Foreskin keratinocyte (primary cell): ENCODE measurements at places on chromosomes 13 and 19. TPM values are rescaled to one million over a fixed set of nuclear protein-coding genes. Genes with fewer than 3 reads are reported as not detected.

Gene DNAAF3
- total RNA-seq: 7.3 and 9.1 TPM in 2 replicates

DNA sequence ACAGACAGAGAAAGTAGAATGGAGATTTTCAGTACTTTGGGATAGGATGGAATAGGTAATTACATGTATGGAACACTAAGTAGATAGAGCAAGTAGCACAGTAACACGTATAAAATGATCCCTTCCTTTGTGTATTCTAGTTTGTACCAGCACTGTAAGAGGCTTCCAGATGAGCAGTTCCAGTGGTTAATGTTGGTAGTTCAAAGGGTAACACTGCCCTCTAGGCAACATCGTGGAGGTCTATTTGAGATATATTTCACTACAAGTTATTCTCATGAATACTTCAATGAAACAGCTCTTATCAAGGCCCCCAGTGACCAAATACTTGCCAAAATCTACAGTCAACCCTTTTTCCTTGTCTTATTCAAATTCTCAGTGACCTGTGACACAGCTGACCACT is 13.5 kb upstream of the ZNF563 start:
- DNase-seq: no peak

Gene CD22
- total RNA-seq: not detected in 2 replicates

DNA sequence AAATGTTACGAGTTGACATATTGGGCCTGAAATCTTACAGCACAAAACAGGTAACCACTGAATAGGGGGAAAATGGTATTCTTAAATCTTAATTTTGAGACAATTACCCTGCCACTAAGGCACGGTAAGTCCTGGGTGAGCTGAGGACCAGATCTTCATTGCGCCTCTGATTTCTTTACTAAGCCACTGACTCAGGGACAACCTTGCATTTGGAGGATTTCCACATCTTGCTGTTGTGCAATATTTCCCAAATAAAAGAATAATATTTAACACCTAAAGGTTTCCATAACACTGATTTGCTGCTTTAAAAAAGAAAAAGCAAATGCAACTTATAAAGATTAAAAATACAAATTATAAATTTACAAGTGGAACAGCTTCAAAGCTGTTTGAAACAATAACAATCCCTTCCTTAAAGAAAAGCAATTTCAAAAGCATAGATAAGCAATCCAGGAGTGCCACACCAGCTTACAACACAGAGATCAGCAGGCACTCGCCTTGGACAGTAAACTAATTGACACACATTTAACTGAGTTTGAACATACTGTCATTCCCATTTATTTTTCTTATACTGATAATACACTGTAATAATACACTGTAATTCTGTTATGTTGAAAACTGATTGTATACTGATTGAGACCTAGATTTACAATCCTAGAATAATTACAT is 79.6 kb upstream of the DOCK9 start:
- DNase-seq: peak; percentile 20

- peak; percentile 93 for DNase-seq
These were observed 539 bp upstream of the ZNF667 start for GRCh38 chr19:56477429-56478338.

GRCh38 chr13:76708138-76708688 is 178.0 kb downstream of the KCTD12 start:
- DNase-seq: no peak

Gene ADAMTSL5
- 6.0 and 7.2 TPM in 2 replicates for total RNA-seq

Gene RPS15
- total RNA-seq: 1,634 and 1,826 TPM in 2 replicates

Gene ZNF560
- total RNA-seq: 0.28 and 0.34 TPM in 2 replicates

- DNase-seq: no peak
These were observed 6.1 kb downstream of the IL4I1 start for GRCh38 chr19:49890349-49891311.

DNA sequence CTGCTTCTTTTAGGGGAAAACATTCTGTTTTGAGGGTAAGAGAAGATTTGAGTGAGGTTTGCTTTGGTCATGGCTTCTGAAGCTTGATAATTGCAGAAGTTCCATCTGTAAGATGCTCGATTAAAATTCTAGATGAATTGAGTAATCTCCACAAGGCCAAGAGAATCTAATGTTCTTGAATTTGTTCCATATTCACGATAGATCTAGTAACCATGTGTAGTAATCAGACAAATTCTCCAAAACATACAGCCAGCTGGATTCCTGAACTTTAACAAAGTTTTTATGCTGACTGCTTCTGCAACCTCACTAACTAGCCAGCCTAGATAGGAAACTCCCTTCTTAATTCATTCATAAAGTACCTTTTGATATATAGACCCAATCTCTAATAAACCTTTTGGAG is 92.7 kb downstream of the COL4A2 start:
- no peak for DNase-seq

DNA sequence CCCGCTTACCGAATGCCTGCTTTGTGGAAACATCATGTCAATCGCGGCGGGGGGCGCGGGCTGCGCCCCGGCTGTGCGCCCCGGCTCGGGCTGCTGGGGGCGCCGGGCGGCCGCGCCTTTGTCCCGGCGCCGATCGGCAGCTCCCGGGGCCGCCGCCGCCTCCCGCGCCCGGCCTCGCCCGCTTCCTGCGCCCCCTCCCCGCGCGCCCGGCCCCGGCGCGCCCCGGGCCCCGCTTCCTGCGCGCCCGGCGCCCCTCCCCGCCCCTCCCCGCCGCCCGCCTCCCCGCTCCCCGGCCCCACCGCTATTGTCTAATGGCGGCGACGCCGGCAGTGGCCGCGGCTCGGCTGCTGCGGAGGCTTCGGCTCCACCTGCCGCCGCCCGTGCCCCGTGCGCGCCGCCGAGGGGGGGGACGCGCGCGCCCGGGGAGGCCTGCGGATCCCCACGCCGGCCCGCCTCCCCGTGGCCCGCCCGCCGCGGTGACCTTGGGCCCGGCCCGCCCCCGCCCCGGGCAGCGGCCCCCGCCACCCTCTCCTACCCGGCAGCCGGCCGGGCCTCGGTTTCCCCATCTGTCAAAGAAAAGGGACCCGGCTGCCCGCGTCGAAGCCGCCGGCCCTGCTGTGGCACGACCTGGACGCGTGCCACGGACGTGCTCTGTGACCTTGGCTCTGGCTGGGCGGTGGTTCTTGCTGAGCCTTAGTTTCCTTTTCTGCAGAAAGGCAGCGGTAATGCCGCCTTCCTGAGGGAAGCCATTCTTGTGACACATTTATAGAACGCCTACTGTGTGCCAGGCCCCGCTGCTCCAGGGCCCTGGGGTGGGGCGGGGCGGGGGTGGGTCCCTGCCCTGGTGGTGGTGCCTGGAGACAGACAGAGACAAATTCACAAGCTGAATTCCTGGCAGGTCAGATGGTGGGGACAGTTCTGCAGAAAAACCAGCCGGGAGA is at the start of gene TLE5:
Gene TLE5 (minus strand): TSS at position 331 of the 941 bp plus-strand sequence. CDS start 295 bp downstream, at position 36.
- no peak for DNase-seq

DNA sequence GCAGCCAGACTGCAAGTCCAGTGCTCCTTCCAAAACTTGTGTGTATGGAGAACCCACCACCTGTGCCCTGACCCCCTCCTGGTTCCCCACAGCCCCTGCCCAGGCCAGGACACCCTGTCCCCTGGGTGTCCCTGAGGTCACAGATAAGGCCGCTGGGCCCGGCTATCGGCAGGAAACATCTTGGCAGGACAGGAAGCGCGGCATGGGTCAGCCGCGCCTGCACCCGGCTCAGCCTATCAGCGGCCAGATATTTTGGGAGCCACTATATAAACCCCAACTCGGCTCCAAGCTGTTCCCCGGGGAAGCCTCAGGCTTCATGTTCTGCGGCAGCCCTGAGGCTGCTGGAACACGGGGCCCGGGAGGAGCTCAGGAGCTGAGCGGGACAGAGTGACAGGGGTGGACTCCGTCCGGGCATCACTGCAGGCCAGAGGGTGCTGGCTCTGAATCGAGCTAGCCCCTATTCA is 60.8 kb downstream of the AP1M1 start:
- DNase-seq: no peak

- DNase-seq: no peak
These were observed 785.0 kb upstream of the MIR17HG start for GRCh38 chr13:90562443-90562842.

Gene B3GNT3
- 6.5 and 11.5 TPM in 2 replicates for total RNA-seq

Gene KLF1
- total RNA-seq: 0.11 TPM in 1 of 2 replicates, not detected in the other

DNA sequence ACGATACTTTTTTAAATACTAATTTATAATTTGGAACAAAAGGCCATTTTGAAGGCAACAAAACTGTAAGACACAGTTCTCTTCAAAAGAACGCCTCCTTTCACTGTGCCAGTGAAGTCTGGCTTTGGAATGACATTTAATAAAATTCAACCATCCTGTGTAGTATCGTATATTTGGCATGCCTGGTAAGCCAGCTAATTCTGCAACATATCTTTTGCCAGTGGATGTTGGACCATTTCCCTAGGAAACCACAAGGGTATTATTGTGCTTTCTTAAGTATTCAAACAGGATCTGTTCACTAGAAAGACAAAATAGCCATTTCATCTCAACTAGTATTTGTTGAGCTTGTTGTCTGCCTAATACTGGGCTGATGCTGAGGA is 111.6 kb downstream of the RGCC start:
- DNase-seq: no peak

DNA sequence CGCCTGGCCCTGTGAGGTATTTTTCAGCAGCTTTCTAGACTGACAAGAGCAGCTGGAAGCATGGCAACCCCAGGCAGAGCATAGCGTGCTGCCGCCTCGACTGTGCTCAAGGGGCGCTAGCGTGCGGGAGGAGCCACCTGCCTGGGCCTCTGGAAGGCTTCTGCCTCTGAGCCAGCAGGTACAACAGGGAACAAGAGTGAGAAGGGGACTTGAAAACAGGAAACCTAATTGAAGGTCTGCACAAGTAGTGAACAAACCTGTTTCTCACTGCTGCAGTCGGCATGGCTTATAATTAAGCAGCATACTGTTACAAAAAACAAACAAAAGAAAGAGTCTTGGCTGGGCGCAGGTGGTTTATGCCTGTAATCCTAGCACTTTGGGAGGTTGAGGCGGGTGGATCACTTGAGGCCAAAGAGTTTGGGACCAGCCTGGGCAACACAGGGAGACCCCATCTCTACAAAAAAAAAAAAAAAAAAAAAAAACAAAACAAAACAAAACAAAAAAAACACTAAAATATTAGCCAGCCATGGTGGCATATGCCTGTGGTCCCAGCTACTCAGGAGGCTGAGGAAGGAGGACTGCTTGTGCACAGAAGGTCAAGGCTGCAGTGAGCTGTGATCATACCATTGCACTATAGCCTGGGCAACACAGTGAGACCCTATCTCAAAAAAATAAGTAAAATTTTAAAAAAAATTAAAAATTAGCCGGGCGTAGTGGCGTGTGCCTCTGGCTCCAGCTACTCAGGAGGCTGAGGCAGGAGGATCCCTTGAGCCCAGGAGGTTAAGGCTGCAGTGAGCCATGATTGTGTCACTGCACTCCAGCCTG is 12.6 kb upstream of the GARRE1 start:
- DNase-seq: no peak

Gene PABPC3
- 0.14 and 0.17 TPM in 2 replicates for total RNA-seq

DNA sequence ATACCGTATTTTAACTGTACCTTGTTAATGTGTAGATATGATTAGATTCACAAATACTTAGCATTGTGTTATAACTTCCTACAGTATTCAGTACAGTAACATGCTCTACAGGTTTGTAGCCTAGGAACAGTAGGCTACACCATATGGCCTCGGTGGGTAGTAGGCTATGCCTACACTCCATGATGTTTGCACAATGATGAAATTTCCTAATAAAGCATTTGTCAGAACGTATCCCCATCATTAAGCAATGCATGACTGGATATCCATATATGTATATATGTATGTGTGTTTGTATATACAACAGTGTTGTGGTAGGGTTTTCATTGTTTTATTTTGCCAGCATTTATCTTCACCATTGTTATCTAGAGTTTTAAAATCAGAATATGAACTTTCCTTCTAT is 119.4 kb downstream of the SLC7A1 start:
- DNase-seq: no peak

Gene IL4I1
- total RNA-seq: 0.44 and 0.46 TPM in 2 replicates

Gene CYP4F2
- not detected in 2 replicates for total RNA-seq

Gene ATP1A3
- total RNA-seq: 0.14 TPM in 1 of 2 replicates, not detected in the other

Gene NTF4
- 10.0 and 11.7 TPM in 2 replicates for total RNA-seq

DNA sequence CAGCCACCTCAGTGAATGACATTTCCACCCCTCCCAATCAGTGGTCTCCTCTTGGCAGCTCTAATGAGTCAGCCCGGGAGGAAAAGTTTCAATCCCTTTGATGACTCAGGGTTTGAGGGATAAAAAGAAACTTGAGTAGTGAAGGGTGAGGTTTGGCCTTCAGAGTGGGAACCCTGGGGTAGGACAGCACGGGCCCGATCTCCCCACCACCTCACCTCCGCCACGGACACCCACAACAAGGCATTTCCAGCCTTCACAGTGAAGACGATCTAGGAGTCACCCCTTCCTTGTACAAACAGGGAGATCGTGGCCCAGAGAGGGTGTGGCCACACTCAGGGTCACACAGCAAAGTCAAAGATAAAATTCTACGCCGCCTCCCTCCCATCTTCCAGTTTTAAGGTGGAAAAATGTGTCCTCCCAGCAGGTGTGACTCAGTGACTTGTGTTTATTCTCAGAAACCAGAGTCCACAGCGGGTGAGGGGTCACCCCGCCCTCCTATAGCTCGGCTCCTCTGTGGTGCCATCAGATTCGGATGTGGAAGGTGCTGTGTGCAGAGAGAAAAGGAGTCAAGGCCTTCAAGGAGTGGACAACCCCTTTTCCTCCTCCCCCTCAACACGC is 12.3 kb downstream of the CIB3 start:
- peak; percentile 83 for DNase-seq

- no peak for DNase-seq
These were observed 1629.1 kb upstream of the PCDH20 start for GRCh38 chr13:63044589-63045313.

Gene PTH2
- total RNA-seq: not detected in 2 replicates

Gene PTPRH
- 0.11 and 0.17 TPM in 2 replicates for total RNA-seq

GRCh38 chr13:43662976-43663375 is 123.8 kb downstream of the ENOX1 start:
- DNase-seq: no peak

- peak; percentile 47 for DNase-seq
These were observed 42.2 kb downstream of the DLEU7 start for GRCh38 chr13:50801087-50801931.

- no peak for DNase-seq
These were observed 2.0 kb downstream of the BICRA start for GRCh38 chr19:47610902-47611301.

GRCh38 chr13:36817996-36818803 is 822 bp upstream of the RFXAP start:
- no peak for DNase-seq

Gene PSG2
- not detected in 2 replicates for total RNA-seq

Gene NEK5
- total RNA-seq: 0.07 TPM in 1 of 2 replicates, not detected in the other

GRCh38 chr13:92461831-92462230 is 764.8 kb upstream of the GPC6 start:
- DNase-seq: no peak

Gene VSTM2B
- not detected in 2 replicates for total RNA-seq

GRCh38 chr13:98978280-98978679 is 416 bp upstream of the DOCK9 start:
- peak; percentile 94 for DNase-seq

DNA sequence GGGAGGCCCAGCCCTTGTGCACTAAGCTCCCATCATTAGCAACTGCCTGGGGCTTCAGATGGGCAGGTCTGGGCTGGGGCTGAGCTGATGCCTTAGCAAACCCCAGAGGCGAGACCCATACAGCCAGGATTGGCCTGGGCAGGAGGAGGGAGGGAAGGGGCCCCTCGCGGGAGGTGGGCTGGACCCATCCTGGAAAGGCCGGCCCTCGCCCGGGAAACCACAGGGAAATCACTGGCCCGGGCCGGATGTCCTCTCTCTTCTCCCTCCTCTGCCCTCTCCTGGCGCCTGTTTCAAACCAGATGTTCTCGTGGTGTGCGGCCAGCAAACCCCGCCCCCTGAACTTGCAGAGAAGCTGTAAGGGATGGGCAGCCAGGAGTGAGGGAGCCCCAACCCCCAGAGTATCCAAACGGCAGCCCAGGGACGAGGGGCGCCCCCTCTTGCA is 43.1 kb downstream of the TMEM255B start:
- peak; percentile 47 for DNase-seq

Gene AMER2
- total RNA-seq: not detected in 2 replicates

Gene NMRK2
- total RNA-seq: not detected in 2 replicates

Gene TNPO2
- total RNA-seq: 60.4 and 61.2 TPM in 2 replicates

GRCh38 chr19:14992780-14993179 is 13.1 kb upstream of the SLC1A6 start:
- DNase-seq: no peak
